ENCODE measurements at places on chromosomes 2 and 18. TPM values are rescaled to one million over a fixed set of nuclear protein-coding genes. Genes with fewer than 3 reads are reported as not detected.

DNA sequence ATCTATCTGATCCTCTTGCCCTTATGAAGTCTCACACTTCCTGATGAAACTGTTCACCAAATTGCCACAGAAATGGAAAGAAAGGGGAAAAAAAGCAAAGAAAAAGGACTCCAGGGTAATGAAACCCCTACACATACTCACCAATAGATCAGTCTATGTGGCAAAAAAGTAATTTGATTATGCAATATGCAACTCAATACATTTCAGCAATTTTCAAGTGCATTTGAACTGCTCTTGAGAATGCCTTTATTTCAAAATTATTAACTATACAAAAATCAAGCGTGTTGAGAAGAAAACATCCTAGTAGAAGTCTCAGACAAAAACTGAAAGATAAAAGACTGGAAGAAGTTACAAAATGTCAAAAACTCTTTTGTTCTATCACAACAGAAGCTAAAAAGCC is 32.2 kb upstream of the PTPN4 start:
- no peak overlapping the region for H3K27ac ChIP-seq
- no peaks in the 10 kb centered on the region for H3K4me1 ChIP-seq
- H3K36me3 ChIP-seq: no peaks in the 10 kb centered on the region
- no peak overlapping the region for H3K4me3 ChIP-seq
- H3K27me3 ChIP-seq: no peaks in the 10 kb centered on the region
- DNase-seq: no peak

- no peaks in the 10 kb centered on the region for H3K4me1 ChIP-seq
- no peak for DNase-seq
- H3K4me3 ChIP-seq: no peak overlapping the region
- no peaks in the 10 kb centered on the region for H3K27me3 ChIP-seq
- H3K27ac ChIP-seq: no peak overlapping the region
These were observed 256.2 kb downstream of the TSN start for GRCh38 chr2:122011493-122012270.

DNA sequence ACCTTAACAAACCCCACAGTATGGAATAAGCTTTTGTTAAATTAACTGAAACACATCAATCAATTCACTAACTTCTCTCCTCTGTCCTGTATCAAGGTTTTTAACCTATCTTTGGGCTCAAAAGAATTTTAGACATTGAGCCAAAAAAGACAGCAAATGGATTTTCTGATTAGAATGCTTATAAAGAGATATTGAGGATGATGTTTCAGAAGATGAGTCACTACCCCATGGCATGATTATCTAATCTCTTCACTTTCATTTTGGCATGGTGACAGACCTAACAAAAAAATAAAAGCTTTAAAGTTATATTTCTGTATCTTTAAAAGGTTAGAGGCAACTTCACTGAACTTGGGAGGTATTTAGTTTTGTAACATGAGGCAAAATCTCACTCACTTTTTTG is 55.5 kb downstream of the SGPP2 start:
- DNase-seq: no peak
- H3K27ac ChIP-seq: no peak overlapping the region
- H3K36me3 ChIP-seq: no peaks in the 10 kb centered on the region
- no peak overlapping the region for H3K4me3 ChIP-seq
- no peaks in the 10 kb centered on the region for H3K4me1 ChIP-seq
- H3K27me3 ChIP-seq: peaks cover 4% of the 10 kb centered on the region

DNA sequence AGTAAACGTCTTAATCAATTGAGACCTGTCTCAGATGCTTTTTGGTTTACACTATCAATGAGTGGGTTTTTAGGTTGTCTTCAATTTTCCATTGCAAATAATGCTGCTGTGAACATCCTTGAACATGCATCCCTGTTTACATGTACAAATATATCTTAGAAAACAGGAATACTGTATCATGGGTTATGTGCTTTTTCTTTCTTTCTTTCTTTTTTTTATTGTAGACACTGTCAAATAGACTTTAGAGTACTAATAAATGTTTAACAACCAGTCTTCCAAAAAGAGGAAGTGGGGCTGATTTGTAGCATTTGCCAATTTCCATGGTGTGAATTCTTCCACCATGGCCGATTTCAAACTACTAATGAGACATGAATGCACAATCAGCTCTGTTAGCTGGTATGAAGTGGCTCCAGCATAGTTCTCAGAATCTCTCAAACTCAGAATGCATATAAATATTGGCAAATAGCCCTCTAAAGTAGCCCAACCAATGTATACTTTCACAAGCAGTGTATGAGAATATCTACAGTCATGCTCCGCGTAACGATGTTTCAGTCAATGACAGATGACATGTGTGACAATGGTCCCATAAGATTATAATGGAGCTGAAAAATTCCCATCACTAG is 50.3 kb upstream of the B3GNT2 start:
- no peaks in the 10 kb centered on the region for H3K27me3 ChIP-seq
- H3K4me3 ChIP-seq: no peak overlapping the region
- H3K27ac ChIP-seq: no peak overlapping the region
- no peak for DNase-seq
- no peaks in the 10 kb centered on the region for H3K36me3 ChIP-seq

Gene FHOD3
- 6.9 TPM for polyA plus RNA-seq

Gene IL36A
- not detected for polyA plus RNA-seq

All from keratinocyte (primary cell).